ENCODE measurements at places on chromosomes 3 and 15. TPM values are rescaled to one million over a fixed set of nuclear protein-coding genes. Genes with fewer than 3 reads are reported as not detected.

GRCh38 chr3:104556372-104557078 is 810.2 kb upstream of the ALCAM start:
- no peaks in the 10 kb centered on the region for H3K36me3 ChIP-seq
- no peak for DNase-seq
- H3K4me3 ChIP-seq, result no peak overlapping the region
- no peak overlapping the region for H3K27ac ChIP-seq
- H3K4me1 ChIP-seq, result no peaks in the 10 kb centered on the region

DNA sequence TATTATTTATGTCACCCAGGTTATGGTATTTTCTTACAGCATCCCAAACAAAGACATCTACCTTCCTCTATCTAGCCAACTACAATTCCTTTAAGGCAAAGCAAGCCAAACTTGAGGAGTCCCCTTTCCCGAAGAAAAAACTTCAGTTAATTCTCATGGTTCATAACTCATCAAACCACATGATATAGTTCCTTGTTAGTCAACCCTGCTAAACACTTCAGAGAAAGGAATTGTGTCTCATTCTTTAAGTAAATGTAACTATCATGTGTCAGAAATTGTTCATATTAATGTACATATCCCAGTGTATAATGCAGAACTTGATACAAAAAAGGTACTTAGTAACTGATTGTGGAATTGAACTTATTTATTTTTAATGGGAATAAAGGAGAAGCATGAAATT is 44.4 kb downstream of the ST3GAL6 start:
- H3K36me3 ChIP-seq, result peaks cover 9% of the 10 kb centered on the region
- no peaks in the 10 kb centered on the region for H3K27me3 ChIP-seq
- DNase-seq, result no peak
- no peak overlapping the region for H3K4me3 ChIP-seq

Gene GOLGA6B
- polyA plus RNA-seq, result not detected

Gene ACOX2
- polyA plus RNA-seq, result 10.7 TPM

Gene PAK6
- not detected for polyA plus RNA-seq
